ENCODE measurements at places on chromosomes 16 and 17.
A peak's percentile ranks its signal among the peaks of the same experiment; 100 is the strongest.

DNA sequence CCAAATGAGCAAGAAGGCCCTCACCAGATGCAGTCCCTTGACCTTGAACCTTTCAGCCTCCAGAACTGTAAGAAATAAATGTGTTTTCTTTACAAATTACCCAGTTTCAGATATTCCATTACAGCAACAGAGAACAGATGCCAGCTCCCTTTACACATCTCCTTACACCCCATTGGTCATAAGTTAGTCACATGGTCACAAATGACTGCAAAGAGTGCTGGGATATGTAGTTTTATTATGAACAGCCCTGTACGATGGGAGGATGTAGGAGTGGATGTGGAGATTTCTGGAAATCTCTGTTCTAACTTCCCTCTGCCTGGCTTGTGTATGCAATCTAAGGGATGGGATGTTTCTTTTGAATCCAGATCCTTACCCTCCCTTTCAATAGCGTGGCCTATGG is 13.3 kb upstream of the RPL38 start:
- no peak for DNase-seq

GRCh38 chr17:67392111-67392510 is 15.0 kb downstream of the PITPNC1 start:
- no peak for DNase-seq

DNA sequence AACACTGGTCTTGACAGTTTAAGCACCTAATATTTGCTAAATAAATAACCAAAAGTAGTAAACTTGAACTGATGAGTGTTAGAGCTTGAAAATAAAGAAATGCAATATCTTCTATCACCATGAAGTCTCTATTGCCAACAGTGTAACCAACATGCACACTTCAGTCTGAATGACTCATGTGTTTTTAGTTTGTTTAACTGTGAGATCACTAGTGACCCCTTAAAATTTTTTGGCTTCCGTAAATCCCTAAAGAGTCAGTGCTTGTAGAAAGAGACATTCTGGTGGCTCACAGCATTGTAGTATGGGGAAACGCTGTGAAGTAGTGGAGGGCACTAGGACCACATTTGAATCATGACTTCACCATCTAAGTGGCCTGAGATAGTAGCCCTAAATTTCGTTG is 341.1 kb downstream of the PMP22 start:
- DNase-seq: no peak

GRCh38 chr17:68197091-68197996 is 50.5 kb upstream of the AMZ2 start:
- DNase-seq: peak; percentile 18

GRCh38 chr17:70819183-70819582 is 649.9 kb downstream of the KCNJ2 start:
- no peak for DNase-seq

DNA sequence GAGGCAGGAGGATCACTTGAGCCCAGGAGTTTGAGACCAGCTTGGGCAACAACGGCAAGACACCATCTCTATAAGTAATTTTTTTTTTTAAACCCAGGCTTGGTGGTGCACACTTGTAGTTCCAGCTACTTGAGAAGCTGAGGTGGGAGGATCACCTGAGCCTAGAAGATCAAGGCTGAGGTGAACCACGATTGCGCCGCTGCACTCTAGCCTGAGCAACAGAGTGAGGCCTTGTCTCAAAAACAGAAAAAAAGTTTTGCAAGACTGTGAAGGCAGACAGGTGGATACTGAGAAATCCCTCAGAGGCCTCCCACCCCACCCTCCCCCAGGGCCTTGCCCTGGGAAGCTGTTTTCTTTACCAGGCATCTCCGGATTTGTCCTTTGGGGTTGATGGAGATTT is 125.4 kb downstream of the MGAT5B start:
- DNase-seq: no peak

DNA sequence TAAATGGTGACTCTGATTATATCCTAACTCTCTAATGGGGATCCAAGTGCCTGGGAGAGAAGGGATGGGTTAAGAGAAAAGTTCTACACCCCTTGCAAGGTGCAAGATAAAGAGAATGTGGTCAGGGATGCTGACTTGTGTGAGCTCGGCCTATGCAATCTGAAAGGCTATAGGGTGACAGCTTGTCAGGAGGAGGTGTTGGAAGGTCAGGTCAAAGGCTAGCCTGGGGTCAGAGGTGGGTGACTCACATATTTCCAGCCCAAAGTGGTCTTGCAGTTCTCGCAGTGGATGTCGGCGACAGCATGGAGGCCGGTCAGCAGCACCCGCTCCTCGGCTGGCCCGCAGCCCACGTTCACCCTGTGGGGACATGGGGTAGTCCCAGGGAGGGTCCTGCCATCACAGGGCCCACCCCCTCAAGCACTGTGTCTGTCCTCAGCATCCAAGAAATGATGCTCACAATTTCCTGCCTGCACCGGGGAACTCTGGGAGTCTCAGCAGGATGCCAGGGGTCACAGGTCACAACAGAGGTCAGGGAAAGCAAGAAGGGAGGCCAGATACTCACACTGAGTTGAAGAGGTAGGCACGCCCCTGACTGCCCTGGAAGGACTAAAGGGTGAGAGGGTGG is 1.4 kb downstream of the YPEL3 start:
- DNase-seq: no peak

DNA sequence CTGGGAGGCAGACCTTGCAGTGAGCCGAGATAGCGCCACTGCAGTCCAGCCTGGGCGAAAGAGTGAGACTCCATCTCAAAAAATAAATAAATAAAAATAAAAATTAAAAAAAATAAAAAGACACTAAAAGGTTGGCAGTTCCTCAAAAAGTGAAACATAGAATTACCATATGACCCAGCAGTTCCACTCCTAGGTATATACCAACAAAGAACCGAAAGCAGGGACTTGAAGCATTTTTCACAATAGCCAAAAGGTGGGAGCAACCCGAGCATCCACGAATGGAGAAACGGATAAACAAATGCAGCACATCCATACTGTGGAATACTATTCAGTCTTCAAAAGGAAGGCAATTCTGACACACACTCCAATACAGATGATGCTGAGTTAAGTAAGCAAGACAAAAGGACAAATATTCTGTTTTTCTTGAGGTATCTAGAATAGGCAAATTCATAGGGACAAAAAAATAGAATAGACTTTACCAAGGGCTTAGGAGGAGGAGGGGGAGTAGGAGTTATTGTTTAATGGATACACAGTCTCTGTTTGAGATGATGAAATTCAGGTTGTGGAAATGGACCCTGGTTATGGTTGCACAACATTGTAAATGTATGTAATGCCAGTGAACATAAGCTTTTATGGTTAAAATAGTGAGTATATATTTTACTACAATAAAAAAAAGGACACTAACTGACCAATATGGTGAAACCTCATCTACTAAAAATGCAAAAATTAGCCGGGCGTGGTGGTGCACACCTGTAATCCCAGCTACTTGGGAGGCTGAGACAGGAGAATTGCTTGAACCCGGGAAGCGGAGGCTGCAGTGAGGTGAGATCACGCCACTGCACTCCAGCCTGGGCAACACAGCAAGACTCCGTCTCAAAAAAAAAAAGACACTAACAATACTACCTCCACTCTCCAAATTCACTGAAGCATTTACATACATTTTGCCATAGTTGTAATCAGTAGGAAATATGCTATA is 27.0 kb upstream of the SLC35B1 start:
- DNase-seq: no peak

GRCh38 chr17:9368631-9369030 is 207.0 kb downstream of the STX8 start:
- no peak for DNase-seq

GRCh38 chr17:72025113-72025512 is 95.7 kb upstream of the SOX9 start:
- no peak for DNase-seq

DNA sequence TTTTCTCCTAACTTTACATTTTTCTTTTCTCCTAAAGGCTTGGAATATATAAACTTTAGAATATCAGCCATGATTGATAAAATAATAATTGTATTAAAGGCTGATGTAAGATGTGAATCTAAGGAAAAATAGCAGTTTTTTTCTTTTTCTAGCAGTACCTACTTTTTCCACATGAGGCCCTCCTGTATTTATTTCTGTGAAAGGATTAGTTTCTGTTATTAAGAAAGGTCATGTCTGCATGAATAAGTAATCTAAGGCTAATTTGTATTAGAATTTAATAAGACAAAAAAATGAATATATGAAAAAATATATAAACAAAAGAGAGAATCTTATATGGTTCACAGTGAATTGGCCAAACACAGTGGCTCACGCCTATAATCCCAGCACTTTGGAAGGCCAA is 85.3 kb downstream of the STXBP4 start:
- no peak for DNase-seq

GRCh38 chr17:49906531-49907136 is 58.8 kb upstream of the TAC4 start:
- no peak for DNase-seq

- no peak for DNase-seq
Observed at GRCh38 chr17:69761767-69762321, 313.2 kb upstream of the KCNJ16 start.

DNA sequence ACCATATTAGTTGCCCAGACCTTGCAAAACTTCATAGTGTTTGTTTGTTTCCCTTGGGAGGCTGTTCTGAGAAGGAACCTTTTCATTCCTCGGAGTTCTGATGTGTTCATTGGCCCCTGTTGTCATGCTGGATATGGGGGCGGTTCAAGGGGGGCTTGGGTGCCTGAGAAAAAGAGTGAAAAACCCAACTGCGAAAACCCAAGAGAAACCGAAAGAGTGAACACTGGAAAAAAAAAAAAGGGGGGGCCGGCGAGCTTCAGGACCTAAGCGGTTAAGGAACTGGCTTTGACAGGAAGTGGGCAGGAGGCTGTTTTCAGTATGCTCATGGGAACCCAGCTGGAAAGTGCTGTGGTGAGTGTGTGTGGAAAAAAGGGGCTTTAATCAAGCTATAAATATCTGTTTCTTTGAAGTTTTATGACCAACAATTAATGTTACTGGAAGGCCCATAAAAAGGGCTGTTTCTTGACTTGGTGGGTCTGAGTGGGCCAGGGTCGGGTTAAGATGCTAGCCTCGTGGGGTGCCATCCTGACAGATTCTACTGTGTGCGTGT is 510.7 kb downstream of the MAF start:
- DNase-seq: peak; percentile 12

DNA sequence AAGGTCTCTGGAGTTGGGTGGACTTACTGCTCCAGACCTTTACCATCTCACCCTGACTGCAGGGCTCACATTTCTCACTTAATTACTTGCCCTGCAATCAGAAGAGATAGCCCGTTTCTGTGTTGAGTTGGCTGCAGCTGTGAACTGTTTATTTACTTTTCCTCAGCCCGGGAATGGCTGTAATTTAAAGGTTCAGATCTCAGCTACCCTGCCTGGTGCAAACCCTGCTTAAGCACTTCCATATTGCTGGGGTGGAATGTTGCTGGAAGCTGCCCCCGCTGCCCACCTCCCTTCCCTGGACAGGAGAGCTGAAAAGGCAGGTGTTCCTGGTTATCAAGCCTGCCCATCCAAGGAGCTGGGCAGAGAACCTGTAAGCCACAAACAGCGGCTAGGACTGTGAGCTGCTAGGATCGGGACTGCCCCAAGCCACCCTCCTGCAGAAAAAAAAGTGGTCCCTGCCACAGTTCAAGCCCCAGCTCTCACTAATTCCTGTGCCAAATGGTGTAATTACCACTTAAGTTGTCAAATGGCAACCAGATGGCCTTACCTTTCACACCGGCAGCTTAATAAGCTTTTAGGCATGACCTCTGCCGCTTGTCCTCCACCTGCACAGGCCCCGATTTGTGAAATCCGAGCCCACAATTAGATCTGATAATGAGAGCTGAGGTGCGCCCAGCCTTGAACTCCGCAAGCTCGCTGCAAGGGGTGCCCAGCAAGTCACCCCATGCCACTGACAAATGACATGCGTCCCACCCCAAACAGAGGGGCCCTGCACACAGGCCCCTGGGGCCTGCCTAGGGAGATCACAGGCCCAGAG is 269.8 kb downstream of the C16orf95 start:
- DNase-seq: no peak

DNA sequence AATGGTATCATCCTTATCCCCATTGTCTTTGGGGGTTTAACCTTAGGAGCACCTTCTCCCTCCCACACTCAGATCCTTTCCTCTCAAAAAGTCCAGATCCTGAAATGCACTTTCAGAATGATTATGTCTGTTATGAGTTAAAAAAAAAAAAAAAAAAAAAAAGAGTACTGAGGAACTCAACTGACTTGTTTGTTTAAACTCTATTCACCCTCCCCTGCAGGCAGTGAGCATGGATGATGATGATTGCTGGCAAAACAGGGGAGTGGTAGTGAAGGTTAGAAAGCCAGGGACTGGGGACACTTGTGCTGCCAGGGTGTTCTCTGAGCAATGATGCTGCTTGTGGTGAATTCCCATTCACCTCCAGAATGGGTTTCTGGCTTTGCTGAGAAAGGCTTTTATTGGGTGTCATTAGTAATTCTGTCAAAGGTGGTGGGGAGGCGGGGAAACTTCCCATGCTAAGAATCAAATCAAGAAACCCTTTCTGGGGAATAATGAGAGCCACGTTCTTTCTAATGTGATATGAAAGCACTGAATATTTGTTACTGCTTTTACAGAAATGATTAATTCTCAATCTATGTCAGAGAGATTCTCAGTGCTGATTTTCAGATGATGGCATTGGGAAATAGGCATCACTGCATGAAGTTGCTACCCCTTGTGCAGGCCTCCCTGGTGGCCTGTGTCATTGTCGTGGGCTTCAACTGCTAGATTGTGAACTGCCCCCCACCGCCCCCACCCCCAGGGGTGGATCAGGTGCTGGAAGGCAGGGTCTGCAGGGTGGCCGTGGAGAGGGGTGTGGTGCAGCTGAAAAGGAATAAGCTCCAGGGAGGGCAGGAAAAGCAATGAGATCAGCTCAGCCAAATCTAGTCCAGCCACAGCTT is 14.1 kb downstream of the CCL4 start:
- DNase-seq: no peak

DNA sequence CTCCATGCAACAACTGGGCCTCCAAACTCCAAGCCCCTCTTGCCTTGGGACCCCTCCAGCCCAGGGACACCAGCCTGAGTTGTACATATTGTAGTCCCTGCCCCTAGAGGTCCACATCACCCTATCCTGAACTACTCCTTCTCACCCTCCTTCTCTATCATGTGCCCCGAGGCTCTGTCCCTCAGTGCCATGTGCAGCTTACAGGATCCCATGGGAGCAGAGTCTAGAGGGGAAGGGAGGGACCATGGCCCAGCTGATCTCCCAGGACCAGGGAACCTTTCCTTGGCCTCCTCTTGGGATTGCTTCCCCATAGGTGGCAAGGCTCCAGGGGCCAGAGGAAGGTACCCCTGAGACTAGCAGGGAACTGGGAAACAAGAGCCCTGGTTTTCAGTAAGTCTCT is 35.3 kb downstream of the TMEM132E start:
- no peak for DNase-seq

DNA sequence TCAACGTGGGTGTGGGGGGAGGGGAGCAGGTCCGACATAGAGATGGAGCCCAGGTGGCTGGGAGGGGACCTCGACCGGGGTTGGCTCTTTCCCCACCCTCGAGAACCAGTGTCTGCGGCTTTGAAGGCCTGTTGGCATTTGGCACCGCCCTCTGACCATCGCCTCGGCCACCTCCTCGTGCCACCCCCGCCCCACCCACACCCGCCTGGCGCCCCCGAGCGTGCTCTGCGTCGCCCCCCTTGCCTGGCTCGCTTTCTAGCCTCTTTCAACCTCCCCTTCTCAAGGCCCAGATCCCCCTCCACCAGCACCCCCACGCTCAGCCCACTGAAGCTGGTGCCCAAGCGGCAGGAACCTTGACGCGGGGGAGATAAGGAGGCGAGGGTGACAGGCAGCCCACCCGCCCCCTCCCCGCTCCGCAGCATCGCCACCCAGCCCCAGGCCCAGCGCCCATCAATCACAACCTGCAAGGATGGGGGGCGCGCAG is 619 bp downstream of the CACNB1 start:
- DNase-seq: no peak

Data from activated naive CD4-positive, alpha-beta T cell (primary cell).